ENCODE measurements at places on chromosomes 3 and 15. TPM values are rescaled to one million over a fixed set of nuclear protein-coding genes. Genes with fewer than 3 reads are reported as not detected.

The ST3GAL6 gene
- total RNA-seq = 11.1 TPM

DNA sequence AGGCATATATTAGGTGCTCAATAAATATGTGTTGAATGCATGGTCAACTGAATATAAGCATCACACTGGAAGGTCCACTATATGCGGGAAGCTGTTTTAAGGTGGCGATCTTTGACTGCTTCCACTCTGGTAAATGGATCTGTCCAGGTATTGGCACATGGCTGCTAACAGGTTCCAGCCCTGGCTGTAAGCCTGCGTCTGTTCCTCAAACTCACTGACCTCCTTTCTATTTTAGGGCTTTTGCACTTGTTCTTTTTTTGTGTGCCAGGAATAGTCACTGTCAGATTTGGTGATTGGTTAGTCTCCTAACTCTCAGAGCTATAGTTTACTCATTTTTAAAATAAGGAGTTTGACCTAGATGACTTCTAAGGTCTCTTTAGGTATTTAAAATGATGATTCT lies 46.2 kb downstream of the ADAMTSL3 start:
- DNase-seq = no peak

The ADGRG7 gene
- not detected for total RNA-seq

DNA sequence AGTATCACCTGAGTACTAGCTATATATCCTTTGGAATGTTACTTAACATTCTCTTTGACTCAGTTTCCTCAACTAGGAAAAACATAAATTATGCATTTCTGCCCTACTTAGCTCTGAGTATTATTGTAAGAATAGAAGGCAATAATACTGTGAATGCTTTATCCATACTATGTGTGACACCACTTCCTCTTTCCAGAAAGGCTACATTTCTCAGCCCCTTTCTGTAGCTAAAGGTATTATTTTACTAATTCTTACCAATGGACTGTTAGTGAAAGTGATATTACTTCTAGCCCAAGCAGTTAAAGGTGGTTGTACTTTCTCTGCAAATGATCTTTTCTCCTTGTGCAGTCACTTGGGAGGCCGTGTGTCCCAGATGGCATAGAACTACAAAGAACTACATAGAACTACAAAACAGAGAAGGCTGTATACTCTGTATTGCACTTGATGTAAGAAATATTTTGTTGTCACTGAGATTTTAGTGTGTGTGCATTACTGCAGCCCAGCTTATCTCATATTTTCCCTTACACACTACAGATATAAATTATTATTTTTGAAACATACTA lies 35.1 kb downstream of the MYH15 start:
- DNase-seq = no peak

- DNase-seq = no peak
These were observed 246.2 kb downstream of the LSAMP start for GRCh38 chr3:116199063-116199462.

The LRRC15 gene
- 0.30 TPM for total RNA-seq

The ZIC1 gene
- total RNA-seq = not detected

GRCh38 chr3:54826251-54826691 lies 101.6 kb downstream of the LRTM1 start:
- DNase-seq = no peak
